NCI-H1436 (cell line): ENCODE measurements at places on chromosomes 16 and 17.
A peak's percentile ranks its signal among the peaks of the same experiment; 100 is the strongest.

- no peak for DNase-seq
Measured at GRCh38 chr17:39632153-39632941, 4.6 kb upstream of the STARD3 start.

DNA sequence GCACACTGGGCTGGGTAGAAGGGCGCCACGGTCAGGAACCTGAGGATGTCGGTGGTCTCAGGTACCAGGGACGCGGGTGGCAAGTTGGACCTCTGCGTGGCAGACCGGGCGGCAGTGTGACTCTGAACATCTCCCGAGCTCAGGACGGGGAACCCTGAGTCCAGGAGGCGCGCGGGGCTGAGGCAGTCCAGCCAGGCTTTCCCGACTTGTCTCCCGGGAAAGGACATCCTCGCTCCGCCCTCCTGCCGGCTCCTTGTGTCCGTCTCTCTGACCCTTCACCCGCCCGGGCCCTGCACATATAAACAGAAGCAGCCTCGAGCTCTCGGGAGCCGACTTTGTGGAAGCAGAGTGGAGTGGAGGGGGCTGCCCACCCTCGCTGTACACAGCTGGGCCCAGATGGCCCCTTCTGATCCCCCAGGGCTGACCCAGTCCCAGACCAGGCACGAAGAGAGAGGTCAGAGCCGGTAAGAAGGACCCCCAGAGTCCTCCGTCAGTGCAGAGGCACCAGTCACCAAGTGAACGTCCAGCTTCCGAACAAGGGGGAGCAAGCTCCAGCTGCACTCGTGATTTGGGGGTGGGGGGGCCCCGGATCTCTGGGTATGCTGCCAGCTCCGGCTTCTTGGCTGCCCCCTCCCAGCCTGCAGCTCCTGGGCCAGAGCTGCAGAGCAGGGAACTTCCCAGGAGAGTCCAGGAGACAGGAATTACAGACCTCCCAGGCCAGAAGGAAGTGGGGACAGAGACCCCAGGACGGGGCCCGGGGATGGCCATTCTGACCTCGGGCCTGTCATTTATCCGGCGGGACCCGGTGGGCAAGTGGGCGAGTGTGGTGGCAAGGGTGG is 8.5 kb upstream of the P2RX1 start:
- no peak for DNase-seq

DNA sequence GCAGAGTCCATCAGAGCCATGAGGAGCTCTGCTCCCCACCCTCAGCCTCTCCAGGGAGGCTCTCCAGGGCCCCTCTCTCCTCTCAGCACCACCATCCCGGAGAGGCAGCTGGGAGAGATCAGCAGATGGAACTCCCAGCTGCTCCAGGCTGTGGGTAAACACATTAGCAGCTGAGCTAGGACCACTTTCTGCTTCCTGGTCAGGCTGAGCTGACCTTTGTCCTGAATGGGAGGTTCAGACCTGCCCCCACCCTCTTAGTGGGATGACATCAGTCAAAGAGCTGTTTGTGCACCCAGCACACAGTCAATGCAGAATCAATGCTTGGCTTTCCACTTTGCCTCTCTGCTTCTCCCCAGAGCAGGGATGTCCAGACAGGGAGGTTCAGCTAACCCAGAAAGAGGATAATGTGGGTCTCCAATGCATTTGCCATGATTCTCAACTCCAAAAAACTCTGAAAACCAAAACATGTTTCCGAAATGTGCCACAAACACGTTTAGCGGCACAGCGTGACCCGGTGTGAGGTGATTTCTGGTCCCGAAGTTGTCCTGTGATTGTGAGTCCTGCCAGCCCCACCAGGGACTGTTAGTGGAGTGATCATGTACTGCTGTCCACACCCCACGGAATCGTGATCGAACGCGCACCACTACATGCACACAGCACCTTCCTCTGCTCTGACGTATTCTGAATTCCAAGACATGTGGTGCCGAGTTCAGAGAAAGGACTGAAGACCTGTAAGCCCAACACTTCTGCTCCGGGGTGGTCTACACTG is 6.7 kb downstream of the GPR142 start:
- peak; percentile 41 for DNase-seq

GRCh38 chr17:29177871-29178749 is 2.1 kb downstream of the MYO18A start:
- no peak for DNase-seq

- DNase-seq: peak; percentile 16
Measured at GRCh38 chr16:23318639-23319038, 16.5 kb downstream of the SCNN1B start.
